Mesendoderm (in vitro differentiated cells): ENCODE measurements at places on chromosomes 2 and 18.
A peak's percentile ranks its signal among the peaks of the same experiment; 100 is the strongest.

GRCh38 chr2:74401891-74402290 lies 19.5 kb downstream of the C2orf81 start:
- no peaks in the 10 kb centered on the region for H3K4me1 ChIP-seq
- H3K4me3 ChIP-seq, result no peak overlapping the region
- H3K27me3 ChIP-seq, result no peaks in the 10 kb centered on the region
- H3K27ac ChIP-seq, result no peak overlapping the region
- no peaks in the 10 kb centered on the region for H3K36me3 ChIP-seq

DNA sequence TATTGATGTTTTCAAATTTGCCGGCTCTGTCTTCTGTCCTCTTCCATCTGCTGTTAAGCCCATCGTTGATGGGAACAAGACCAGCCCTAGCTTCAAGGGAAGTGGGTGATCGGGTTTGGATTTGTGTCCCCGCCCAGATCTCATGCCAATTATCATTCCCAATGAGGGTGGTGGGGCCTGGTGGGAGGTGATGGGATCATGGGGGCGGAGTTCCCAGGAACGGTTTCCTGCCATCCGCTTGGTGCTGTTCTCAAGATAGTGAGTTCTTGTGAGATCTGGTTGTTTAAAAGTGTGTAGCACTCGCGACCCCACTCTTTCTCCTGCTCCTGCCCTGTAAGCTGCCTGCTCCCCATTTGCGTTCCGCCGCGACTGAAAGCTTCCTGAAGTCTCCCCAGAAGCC lies 9.5 kb downstream of the ASB18 start:
- no peaks in the 10 kb centered on the region for H3K4me1 ChIP-seq
- H3K36me3 ChIP-seq, result no peaks in the 10 kb centered on the region
- H3K27me3 ChIP-seq, result no peaks in the 10 kb centered on the region
- no peak overlapping the region for H3K4me3 ChIP-seq
- no peak overlapping the region for H3K27ac ChIP-seq
- no peak for DNase-seq

- peak; percentile 62 for DNase-seq
- H3K36me3 ChIP-seq, result no peaks in the 10 kb centered on the region
- H3K27me3 ChIP-seq, result no peaks in the 10 kb centered on the region
- no peak overlapping the region for H3K4me3 ChIP-seq
- H3K27ac ChIP-seq, result no peak overlapping the region
Observed at GRCh38 chr2:75503048-75503607, 57.6 kb downstream of the EVA1A start.

DNA sequence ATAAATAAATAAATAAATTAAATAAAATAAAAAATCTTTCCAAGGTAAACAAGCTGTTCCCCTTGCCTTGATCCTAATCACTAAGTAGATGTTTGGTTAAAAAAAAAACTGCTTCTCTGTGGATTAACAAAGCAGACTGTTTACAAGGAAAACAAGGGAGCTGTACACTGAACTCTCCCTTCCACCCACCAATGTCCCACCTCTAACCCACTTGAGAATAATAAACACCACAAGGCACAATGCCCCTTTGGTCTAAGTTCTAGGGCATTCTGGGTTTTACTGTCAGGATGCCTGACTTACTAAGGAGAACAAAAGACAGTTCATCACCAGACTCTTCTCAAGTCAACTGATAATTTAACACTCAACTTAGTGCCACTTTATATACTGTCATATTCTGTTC lies 83.5 kb downstream of the NCKAP1 start:
- DNase-seq, result no peak
- no peak overlapping the region for H3K27ac ChIP-seq
- no peak overlapping the region for H3K4me3 ChIP-seq
- no peaks in the 10 kb centered on the region for H3K36me3 ChIP-seq

GRCh38 chr2:168999668-169000213 lies 31.4 kb downstream of the ABCB11 start:
- no peaks in the 10 kb centered on the region for H3K4me1 ChIP-seq
- no peak for DNase-seq
- no peaks in the 10 kb centered on the region for H3K36me3 ChIP-seq
- no peaks in the 10 kb centered on the region for H3K27me3 ChIP-seq
- no peak overlapping the region for H3K4me3 ChIP-seq
